ENCODE measurements at places on chromosomes 5 and 9.
A peak's percentile ranks its signal among the peaks of the same experiment; 100 is the strongest.

GRCh38 chr5:119017994-119018393 lies 29.6 kb upstream of the DTWD2 start:
- DNase-seq = no peak

DNA sequence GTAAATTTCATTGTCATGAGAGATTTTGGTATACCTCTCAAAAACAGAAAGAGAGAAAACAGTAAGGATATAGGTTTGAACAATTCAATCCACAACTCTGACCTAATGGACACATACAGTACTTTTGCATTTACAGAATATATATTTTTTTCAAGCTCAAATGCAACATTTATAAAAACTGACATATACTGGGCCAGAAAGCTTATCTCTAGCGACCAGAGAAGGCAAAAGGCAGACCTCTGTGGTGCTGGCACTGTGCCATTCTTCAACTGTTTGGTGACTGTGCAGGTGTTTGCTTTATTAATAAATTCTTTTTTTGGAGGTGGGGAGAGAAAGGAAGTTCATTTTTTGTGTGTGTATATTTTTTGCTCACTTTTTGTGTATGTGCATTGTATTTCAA lies 6.0 kb upstream of the PLAC8L1 start:
- DNase-seq = no peak

DNA sequence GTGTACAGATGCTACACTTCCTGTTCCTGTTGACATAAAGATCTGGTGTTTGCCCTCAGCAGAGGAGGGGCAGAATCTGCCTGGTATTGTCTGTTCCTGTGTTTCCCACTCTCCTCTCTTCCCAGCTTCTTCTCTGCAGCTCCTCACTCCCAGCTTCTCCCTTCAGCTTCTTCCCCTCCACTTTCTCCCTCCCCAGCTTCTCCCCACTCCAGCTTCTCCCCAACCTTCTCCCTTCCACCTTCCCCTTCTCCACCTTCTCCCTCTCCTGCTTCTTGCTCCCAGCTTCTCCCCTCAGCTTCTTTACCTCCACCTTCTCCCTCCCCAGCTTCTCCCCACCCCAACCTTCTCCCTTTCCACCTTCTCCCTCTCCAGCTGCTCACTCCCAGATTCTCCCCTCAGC lies 148.9 kb upstream of the IRX2 start:
- DNase-seq = no peak

GRCh38 chr5:109191153-109191558 lies 218.6 kb downstream of the PJA2 start:
- no peak for DNase-seq

DNA sequence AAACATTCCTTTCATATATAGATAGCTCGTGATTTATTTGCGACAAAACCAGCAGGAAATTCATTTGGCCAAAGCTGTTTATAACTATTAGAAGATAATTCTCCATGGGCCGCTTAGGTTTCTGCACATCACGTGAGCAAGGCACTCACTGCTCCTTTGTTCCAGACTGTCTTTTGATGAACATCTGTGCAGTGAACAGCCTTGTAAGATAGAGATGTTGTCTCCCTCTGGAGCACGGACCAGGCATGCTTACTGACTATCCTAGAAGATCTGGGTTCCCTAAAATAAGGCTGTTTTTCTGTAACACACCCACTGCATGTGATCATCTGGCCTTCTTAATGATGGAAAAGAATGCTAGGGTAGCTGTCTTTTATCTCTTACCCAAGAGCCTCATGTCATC lies 30.9 kb downstream of the YIPF5 start:
- DNase-seq = no peak

DNA sequence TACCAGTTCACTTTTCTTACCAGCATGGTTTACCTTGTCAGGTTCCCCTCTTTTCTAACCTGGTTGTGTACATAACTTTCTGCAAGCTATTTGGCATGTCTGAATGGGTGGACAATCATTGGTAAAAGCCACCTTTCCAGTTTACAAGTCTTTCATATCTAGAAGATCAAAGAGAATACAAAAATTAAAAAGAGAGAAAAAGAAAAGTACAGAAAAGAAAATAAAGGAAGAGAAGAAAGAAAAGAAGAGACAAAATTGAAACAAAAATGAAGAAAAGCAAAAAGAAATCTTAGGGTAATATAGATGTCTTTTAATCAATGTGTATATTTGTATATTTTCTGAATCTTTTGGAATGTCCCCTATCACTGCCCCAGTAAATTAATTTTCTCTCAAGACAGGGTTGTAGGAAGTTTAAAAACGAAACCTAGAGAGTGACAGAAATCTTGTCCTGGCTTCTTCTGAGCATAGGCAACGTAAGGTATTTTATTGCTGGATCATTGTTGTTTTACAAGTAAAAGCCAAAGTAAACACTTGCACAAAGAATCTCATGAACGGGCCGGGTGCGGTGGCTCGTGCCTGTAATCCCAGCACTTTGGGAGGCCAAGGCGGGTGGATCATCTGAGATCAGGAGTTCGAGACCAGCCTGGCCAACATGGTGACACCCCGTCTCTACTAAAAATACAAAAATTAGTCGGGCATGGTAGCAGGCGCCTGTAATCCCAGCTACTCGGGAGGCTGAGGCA lies 98.7 kb upstream of the IFNE start:
- DNase-seq = no peak

DNA sequence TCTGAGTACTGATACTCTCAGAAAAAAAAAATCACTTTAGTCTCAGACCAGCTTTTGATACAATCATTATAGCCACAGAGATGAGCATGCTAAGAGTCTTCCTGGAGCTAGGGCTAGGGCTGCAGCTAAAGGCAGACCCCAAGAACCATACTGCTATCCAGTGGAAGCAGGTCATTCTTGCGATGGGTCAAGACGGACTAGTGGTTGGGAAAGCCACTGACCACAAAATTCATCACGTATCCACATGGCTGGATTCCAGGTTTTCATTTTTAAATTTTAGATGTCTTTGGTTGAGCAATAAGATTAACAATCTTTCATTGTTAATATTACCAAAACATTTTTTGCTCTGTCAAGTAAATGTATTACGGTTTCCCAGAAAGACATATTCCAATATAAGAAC lies 598.1 kb downstream of the DNAH5 start:
- DNase-seq = no peak

DNA sequence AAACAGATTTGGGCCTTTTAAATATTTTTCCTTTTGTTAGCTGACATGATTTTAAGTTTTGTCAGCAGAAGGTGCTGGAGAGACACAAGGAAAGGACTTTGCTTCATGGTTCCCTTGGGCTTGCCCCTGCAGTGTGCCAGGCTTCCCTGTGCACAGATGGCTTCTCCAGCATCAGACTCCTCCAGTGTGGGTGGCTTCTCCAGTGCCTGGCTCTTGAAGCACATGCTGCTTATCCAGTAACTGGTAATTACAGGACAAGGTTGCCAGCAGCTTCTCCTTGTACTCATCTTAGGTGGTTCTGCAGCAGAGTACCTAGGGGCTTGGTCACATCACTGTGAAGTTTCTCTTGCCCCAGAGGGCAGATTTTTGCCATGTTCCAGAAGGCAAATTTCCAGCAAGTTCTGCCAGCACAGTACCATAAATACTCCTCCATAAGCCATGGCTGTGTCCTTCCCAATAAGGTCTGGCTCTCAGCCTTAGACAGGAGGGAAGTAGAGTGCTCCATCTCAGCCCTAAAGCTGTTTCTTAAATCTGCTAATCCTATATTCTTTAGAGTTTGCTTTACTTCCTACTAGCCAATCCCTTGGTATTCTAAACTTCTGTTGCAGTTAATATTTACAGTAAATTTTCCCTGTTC lies 62.4 kb downstream of the PJA2 start:
- no peak for DNase-seq

GRCh38 chr9:93171261-93171990 lies 12.5 kb upstream of the WNK2 start:
- no peak for DNase-seq

DNA sequence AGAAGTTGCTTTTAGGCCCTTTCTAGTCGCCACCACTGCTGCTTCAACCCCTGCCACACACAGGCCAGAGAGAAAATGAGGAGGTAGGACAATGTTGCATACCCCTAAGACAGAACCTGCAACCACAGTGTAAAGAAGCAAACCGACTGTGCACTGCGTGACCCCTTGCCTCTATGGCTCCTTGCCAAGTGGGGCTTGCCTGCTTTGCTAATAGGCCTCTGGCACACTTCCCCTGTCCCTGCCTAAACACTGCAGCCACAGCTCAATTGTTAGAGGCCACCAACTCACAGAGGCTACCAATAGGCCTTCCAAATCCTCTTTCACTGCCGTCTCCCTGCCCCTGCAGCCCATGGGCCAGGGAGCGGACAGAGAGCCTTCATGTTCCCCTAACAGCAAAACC lies 280.1 kb downstream of the CDH10 start:
- no peak for DNase-seq

DNA sequence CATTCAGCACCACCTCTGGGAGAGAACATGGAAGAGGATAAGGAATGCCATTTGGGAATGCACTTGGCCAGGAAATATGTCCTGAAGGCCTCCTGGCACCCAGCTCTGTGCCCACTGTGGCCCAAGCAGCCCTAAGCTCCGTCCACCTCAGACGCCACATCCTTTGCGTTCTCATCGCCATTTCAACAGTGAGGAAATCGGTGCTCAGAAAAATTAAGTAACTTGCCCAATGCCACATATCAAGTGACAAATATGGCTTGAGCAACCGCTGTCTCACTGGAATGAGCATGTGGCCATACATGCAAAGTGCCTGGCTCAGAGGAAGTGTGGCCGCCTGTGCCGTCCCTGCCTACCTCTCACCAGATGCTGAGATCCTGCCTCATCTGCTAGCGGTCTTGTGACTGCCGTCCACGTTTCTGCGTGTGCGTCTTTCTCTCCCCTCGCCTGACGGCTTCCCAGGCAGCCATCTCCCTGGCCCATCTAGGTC lies 984 bp upstream of the DOK3 start:
- DNase-seq = no peak

- no peak for DNase-seq
Observed at GRCh38 chr9:26375448-26375847, 517.2 kb downstream of the CAAP1 start.

- no peak for DNase-seq
Observed at GRCh38 chr9:127628758-127629467, 16.8 kb downstream of the STXBP1 start.

GRCh38 chr5:10125116-10125515 lies 124.6 kb downstream of the ATPSCKMT start:
- DNase-seq = no peak

DNA sequence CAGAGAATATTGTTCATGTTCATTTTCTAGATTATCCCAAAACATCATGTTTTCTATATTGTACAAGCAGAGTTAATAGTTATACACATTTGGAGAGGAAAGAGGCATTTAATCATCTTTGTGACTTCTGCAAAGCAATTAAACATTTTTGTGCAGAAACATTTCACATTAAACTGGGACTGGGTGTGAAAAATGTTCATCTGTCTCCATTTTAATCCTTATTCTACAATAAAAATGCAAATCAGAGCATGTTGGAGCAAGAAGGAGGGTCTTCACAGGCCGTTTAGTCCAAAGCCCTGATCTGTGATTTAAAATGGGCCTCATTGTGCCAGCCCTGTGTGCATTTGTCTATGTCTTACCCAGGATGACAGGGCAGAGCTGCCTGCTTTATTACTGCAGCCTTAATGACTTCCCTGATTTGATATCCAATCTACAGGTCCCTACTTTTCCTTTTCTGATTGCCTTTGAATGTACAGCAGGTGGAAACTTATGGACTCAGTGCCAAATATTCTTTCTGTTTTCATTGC lies 183.5 kb downstream of the CAVIN4 start:
- no peak for DNase-seq

GRCh38 chr9:131276891-131277286 lies 579 bp upstream of the FAM78A start:
- DNase-seq = peak; percentile 48

GRCh38 chr5:587403-587802 lies 24.7 kb upstream of the CEP72 start:
- DNase-seq = no peak

GRCh38 chr9:130770679-130771442 lies 64.2 kb upstream of the ABL1 start:
- DNase-seq = no peak

DNA sequence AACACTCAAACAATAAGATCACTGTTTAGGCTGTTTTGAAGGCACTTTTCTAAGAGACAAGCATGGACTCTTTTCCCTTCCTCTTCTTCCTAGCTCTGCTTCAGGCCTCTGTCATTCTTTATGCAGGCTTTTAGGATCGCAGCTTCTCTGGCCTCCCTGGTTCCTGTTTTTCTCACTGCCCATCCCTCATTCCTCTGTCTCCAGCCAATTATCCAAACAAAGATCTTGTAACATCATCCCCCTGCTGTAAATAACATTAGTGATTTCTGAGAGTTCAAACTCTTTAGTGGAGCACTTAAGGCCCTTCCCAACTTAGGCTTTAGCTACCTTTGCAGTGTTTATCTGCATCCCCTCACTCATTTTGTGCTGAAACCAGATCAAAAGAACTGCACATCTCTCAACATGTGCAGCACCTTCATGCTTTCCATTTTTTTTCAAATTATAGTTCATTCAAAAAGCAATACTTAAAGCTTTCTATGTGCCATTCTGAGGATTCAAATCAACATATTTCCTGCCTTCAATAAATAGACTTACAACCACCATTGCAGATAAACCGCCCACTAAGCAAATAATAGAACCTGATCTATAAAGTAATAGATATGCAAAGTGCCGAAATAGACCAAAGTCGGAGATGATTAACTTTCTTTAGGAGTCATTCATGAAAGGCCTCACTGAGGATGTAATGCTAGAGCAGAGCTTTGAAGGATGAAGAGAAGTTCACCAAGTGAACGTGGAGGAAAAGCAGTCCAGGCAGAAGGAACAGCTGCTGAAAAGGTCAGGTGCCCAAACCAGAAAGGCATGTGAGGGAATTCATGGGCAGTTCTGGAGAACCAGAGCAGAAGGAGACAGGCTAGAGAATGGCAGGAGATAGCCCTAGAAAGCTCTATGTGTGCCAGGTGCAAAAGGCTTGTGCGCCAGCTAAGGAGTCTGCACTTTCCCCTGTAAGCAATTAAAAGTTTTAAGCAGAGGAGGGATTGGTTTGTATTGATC lies 95.8 kb upstream of the ZNF366 start:
- no peak for DNase-seq

GRCh38 chr5:2996248-2996647 lies 244.8 kb upstream of the IRX2 start:
- no peak for DNase-seq

DNA sequence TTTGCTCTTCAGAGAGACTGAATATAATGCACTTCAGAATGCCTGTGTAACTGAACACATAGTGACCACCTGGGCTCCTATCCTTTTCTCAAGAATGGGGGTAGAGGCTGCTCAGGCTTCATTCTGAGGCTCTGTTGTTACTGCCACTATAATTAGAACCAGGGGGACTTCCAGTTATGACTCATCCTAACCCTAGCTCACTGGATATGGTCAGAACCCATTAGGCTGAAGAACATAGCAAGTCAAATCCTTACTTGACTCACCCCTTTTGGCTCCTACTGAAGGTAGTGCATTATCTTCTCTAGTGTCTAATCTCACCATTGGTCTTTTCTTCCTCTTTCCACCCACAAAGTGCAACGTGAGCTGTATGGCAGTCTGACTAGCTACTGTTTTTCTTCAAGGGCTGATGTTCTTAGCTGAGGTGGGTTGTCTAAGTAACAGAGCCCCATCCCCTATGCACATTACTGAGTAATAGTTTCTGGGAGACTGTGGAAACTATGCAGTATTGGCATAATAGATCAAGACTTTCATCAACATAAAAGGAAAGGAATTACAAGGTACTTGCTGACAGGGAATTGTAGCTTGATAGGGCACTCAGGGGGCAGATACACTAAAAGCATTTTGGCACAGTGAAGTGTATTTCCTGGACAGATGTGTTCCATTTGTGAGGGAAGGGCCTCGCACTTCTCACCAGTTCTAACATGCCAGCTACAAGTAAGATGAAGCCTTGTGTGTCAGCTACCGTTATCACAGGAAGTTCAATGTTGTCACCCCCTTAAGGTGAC lies 431.0 kb upstream of the MEF2C start:
- peak; percentile 21 for DNase-seq

GRCh38 chr9:21964925-21965385 lies 29.2 kb downstream of the CDKN2A start:
- DNase-seq = peak; percentile 61
